Panc1 (cell line): ENCODE measurements at places on chromosomes 5 and 9.

GRCh38 chr5:91690921-91691320 lies 307.8 kb upstream of the ARRDC3 start:
- DNase-seq = no peak

GRCh38 chr5:20028506-20028905 lies 40.5 kb upstream of the CDH18 start:
- DNase-seq = no peak

- no peak for DNase-seq
Measured at GRCh38 chr9:120486347-120486746, 93.6 kb downstream of the CDK5RAP2 start.

GRCh38 chr5:117889596-117889995 lies 1098.8 kb downstream of the DTWD2 start:
- DNase-seq = no peak

DNA sequence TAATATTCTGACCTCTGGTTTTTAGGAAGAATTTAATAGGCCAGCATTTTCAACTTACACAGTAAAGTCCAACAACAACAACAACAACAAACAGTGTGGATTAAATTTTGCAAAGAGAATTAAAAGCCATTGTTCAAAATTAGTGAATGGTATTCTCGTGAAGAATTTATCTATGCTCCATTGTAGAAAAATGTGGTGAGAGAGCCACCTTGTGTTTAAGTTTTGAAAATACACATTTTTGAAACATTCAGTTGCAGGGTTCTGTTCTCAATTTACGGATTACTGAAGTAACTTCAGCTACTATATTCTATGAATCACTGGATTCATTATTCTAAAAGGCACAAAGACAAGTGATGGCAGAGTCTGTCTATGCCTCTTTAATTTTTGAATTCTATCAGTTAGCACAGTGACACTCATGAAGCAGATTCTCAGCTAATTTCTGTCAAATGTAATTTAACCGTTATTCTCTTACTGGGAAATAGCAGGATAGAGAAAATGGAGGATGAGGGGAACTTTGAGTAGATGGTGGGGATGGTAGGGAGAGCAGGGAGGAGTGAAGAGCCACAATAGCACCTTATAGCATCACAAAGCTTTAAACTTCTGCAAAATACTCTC lies 11.0 kb downstream of the CCDC152 start:
- DNase-seq = peak; percentile 18

- no peak for DNase-seq
Measured at GRCh38 chr9:108683245-108683644, 172.5 kb downstream of the ACTL7B start.

DNA sequence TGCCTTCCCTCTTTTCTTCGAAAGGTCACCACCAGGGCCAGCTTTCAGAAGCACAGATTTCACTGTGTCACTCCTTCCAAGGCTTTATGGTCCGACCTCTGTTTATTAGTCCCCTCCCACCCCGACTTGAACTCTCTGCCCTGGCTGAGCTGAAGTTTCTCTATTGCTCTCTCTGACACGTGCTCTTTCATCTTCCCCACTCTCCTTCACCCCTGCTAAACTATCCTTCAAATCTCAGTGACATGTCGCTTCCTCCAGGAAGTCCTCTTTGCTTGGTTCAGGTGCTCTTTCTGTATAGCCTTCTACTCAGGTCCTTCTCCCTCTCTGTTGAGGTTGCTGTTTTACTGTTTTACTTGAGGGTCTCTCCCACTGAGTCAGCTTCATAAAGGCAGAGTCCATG lies 64.4 kb downstream of the ARHGEF37 start:
- no peak for DNase-seq

DNA sequence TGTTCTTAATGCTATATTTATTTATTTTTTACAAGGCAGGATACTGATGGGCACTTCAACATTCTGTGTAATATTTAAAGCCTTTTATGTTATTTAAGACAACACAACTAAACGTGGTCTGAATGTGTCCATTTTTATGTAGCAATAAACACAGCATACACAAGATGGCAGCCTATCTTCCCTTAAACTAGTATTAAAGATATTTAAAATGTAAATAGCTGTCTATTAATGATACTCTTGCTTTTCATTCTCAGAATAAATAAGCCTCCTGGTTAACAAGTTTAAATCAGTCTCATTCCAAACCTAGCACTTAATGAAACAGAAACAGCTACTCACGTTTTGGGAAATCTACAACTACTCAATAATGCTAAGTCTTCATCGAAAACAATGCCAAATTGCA lies 315.7 kb downstream of the MCTP1 start:
- DNase-seq = peak; percentile 12
